Neural crest cell (in vitro differentiated cells): ENCODE measurements at places on chromosomes 4 and X.

- H3K4me3 ChIP-seq, result no peak overlapping the region
- H3K36me3 ChIP-seq, result peaks cover 20% of the 10 kb centered on the region
- H3K4me1 ChIP-seq, result peaks cover 16% of the 10 kb centered on the region
Measured at GRCh38 chr4:26893491-26893890, 32.9 kb downstream of the STIM2 start.

- no peak for DNase-seq
- H3K36me3 ChIP-seq, result no peaks in the 10 kb centered on the region
- H3K4me3 ChIP-seq, result no peak overlapping the region
- H3K27me3 ChIP-seq, result no peaks in the 10 kb centered on the region
Measured at GRCh38 chrX:2521092-2521926, 20.5 kb upstream of the DHRSX start.

GRCh38 chr4:17332478-17332877 is 179.4 kb downstream of the QDPR start:
- no peak for DNase-seq
- H3K27me3 ChIP-seq, result no peaks in the 10 kb centered on the region
- peaks cover 5% of the 10 kb centered on the region for H3K4me1 ChIP-seq
- no peaks in the 10 kb centered on the region for H3K36me3 ChIP-seq
- H3K4me3 ChIP-seq, result no peak overlapping the region

GRCh38 chrX:71650333-71650969 is 16.9 kb upstream of the LOC101059915 start:
- H3K27me3 ChIP-seq, result no peaks in the 10 kb centered on the region
- no peaks in the 10 kb centered on the region for H3K4me1 ChIP-seq
- H3K4me3 ChIP-seq, result no peak overlapping the region
- H3K27ac ChIP-seq, result no peak overlapping the region

DNA sequence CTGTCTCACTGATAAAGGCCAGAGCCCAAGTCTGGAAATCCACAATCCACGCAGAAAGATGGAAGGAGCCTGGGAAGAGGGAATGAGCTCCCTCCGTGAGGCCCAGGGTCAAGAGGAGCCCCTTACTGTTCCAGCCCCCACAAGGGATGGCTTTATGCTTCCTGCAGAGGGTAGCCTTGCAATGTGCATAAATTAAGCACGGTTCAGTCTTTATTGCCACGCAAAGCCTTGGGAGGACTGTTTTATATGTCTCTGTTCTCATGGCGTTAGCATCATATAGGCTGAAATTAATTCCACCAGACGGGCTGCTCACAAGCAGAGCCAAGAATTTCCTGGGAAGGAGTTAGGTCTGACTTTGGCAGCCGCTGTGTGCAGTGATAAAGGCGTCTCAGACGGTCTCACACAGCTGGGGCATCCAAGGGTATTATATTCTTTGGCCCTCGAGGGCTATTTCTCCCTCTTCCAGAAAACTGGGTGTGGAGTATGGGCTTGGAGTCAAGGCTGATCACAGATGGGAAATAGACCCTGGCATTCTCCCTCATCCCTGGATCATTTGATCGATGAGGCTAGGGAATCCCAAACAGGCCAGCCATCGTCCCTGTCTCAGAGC is 38.5 kb downstream of the CYTL1 start:
- H3K4me1 ChIP-seq, result peaks cover 18% of the 10 kb centered on the region
- no peak for DNase-seq
- no peak overlapping the region for H3K27ac ChIP-seq
- no peak overlapping the region for H3K4me3 ChIP-seq
- H3K27me3 ChIP-seq, result no peaks in the 10 kb centered on the region

- H3K36me3 ChIP-seq, result peaks cover 3% of the 10 kb centered on the region
- H3K4me1 ChIP-seq, result peaks cover 11% of the 10 kb centered on the region
- no peaks in the 10 kb centered on the region for H3K27me3 ChIP-seq
- DNase-seq, result no peak
- peak overlapping the region; percentile 92 for H3K27ac ChIP-seq
Measured at GRCh38 chrX:19566359-19567222, 51.3 kb upstream of the MAP3K15 start.

DNA sequence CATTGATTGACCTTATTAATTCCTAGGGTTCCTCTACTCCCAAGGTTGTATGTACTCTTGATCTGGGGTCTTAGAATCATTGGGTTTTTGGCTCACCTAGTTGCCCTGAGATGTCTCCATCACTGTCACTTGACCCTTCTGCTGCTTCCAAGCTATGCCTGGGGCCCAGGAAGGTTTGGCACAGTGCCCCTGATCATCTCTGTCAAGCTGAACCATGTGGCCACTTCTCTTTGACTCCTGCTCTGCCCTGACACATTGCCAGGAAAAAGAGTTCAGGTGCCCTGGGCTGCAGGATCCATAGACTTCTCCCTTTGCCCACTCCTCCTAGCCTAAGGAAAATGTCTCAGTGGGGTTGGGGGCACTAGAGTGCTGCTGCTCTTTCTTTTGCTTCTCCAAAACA is 3.9 kb upstream of the CHST7 start:
- DNase-seq, result no peak
- H3K4me3 ChIP-seq, result no peak overlapping the region
- no peak overlapping the region for H3K27ac ChIP-seq
- no peaks in the 10 kb centered on the region for H3K36me3 ChIP-seq
- peaks cover 21% of the 10 kb centered on the region for H3K27me3 ChIP-seq

- peaks cover 10% of the 10 kb centered on the region for H3K27me3 ChIP-seq
- no peaks in the 10 kb centered on the region for H3K4me1 ChIP-seq
- peaks cover 6% of the 10 kb centered on the region for H3K36me3 ChIP-seq
- no peak for DNase-seq
Measured at GRCh38 chr4:184968784-184969201, 49.5 kb upstream of the HELT start.

DNA sequence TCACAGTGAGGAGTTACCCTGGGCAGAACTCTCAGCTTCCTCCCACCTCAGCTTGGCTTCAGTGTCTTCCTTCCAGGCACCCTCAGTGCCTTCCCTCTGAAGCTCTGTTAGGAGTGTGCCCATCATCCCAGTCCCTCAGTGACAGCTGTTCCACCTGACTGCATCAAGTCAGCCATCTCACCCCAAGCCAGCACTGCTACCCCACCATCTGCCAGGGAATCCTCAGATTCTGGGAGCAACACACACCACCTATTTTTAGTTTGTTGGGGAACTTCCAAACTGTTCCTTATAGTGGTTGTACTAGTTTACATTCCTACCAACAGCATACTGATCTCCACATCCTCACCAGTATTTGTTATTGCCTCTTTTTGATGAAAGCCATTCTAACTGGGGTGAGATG is 182.9 kb downstream of the RELL1 start:
- no peak overlapping the region for H3K4me3 ChIP-seq
- H3K27ac ChIP-seq, result no peak overlapping the region
- H3K4me1 ChIP-seq, result no peaks in the 10 kb centered on the region
- no peak for DNase-seq

DNA sequence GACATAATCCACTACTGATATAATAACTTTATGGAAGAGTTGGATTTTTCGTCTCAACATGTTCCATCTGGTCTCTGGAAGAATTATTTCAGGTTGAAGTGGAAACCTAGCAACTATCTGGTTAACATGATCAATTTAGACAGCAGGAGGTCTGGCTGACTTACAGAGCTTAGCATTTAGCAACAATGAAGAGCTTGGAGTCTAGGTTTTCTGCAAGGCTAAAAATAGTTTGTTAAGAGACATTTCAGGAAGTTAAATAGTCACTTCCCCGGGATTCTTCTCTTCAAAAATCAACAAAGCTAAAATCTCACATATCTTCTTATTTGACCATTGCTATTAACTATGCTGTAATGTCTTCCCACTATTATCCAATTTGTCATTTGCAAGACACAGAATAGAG is 418.6 kb upstream of the DIPK2B start:
- H3K27ac ChIP-seq, result no peak overlapping the region
- H3K4me1 ChIP-seq, result no peaks in the 10 kb centered on the region
- H3K36me3 ChIP-seq, result peaks cover 2% of the 10 kb centered on the region
- H3K27me3 ChIP-seq, result no peaks in the 10 kb centered on the region
- no peak overlapping the region for H3K4me3 ChIP-seq

DNA sequence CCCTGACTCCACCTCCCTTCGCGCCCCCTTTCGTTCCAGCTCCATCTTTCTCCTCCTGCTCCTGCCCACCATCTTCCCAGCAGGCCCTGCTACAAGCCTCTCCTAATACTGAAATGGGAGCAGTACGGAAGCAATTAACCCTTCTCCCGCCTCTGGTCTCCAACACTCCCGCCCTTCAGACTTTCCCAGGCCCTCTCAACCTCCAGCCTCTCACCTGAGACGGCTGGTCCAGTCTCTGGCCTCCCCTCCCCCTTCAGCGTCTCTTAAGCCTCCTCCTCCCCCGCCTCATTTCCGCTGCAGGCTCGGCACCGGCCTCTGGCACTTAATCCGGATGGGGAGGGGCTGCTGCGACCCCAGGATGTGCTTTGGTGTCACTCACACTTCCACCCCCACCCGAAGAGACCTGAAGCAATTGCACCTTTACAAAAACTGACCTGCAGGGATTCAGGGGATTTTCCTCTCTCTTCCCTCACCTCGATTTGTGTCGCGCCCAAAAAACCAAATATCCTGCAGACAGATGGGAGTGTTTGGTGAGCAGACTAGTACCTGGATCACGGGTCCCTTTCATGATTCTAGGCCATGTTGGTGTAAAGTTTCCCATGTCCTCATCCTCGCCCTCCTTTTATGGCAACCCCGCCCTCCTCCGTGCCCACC is 657 bp downstream of the TCEAL8 start:
- DNase-seq, result peak; percentile 20
- peaks cover 19% of the 10 kb centered on the region for H3K4me1 ChIP-seq
- peak overlapping the region; percentile 95 for H3K4me3 ChIP-seq
